ENCODE measurements at places on chromosomes 3 and 15.

GRCh38 chr3:141288336-141288990 lies 56.8 kb downstream of the PXYLP1 start:
- no peak for DNase-seq

GRCh38 chr15:89937365-89938350 lies 24.9 kb upstream of the ARPIN start:
- no peak for DNase-seq

GRCh38 chr3:188829576-188829975 lies 342.2 kb upstream of the TPRG1 start:
- no peak for DNase-seq

GRCh38 chr3:141228395-141228794 lies 3.2 kb upstream of the PXYLP1 start:
- DNase-seq, result no peak

- no peak for DNase-seq
Observed at GRCh38 chr15:92449476-92449875, 55.8 kb downstream of the ST8SIA2 start.
